ENCODE measurements at places on chromosomes 5 and 9. TPM values are rescaled to one million over a fixed set of nuclear protein-coding genes. Genes with fewer than 3 reads are reported as not detected.

The PCDHB15 gene
- 4.5 TPM for total RNA-seq

The NR2F1-AS1 gene
- total RNA-seq, result 0.87 TPM

The PTPA gene
- 204 TPM for total RNA-seq

DNA sequence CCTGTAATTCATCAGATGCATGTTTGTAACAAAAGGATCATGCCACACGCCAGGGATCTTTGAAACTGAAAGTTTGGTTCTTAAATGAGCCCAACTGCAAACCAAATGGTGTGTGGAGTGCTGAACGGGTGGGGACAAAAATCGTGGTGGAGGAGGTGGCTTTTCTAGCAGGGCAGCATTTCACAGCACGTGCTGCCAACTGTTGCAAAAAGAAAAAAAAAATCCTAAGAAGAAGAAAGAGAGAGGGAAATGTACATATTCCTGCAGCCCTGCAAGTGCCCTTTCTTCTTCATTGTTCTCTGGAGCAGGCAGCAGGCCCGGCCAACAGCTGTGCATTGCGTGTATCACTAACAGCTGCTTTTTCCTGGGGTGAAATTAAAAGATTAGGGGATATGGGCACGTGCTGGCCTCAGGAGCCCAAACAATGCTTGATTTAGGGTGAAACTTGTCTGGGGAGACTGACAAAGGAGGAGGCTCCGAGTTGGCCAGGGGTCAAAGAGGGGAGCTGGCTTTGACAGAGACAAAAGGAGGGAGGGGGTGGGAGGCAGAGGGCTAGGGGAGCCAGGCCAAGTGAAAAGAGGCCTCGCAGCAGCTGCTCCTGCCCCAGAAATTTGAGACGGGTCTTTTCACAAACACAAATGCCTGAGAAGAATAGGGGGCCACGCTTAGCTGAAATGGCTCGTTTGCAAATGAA is 73.0 kb downstream of the GADD45G start:
- H3K27me3 ChIP-seq, result no peaks in the 10 kb centered on the region
- H3K27ac ChIP-seq, result no peak overlapping the region
- H3K4me3 ChIP-seq, result no peak overlapping the region
- no peaks in the 10 kb centered on the region for H3K36me3 ChIP-seq

DNA sequence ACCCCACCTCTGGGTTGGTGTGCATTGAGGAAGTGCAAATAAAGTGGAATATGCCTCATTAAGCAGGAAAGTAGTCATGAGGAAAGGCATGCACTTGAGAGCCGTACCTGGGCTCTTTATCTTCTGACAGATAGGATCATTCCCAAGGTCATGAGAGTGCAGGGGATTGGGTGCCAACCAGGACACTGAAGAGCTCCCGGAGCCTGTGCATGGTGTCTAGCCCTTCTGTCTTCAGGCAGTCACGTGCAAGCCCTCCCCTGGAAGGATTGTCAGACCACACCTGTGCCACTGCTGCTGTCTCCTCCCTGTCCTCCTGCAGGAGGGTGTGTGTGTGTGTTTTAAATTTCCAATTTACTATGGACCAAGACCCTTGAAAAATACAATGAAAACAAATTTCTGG is 69.6 kb downstream of the PDE8B start:
- H3K27me3 ChIP-seq, result no peaks in the 10 kb centered on the region
- H3K27ac ChIP-seq, result no peak overlapping the region
- no peaks in the 10 kb centered on the region for H3K4me1 ChIP-seq
- no peak overlapping the region for H3K4me3 ChIP-seq
- H3K36me3 ChIP-seq, result no peaks in the 10 kb centered on the region

The SH3GL2 gene
- total RNA-seq, result 9.8 TPM

DNA sequence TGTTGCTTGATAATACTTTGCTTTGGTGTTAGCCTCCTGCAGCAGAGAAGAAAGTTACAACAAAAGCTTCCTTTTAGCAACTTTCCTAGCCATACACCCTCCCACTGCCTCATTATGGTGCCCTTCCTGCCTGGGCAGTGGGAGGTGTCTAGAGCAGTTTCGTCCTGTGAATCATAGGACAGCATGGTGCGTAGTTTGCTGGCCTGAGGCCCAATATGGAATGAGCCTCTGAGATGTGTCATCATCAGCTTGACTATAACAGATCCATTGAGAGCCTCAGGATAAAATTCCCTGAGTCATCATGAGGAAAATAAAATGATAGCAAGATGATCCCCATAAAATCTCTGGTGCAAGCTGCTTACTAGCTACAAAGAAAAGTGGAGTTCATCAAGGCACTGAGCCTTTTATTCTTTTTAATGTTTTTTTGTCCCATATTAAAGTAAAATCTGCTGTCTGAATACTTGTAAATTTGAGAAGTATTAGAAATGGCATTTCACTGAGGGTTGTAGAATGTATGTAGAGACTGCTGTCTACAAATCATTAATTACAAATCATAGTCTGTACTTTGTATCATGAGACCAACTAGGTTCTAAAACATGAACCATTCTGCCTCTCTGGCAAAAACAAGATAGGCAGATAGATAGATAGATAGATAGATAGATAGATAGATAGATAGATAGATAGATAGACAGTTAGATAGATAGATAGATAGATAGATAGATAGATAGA is 303.0 kb upstream of the PDE4D start:
- no peaks in the 10 kb centered on the region for H3K36me3 ChIP-seq
- no peak overlapping the region for H3K27ac ChIP-seq
- no peaks in the 10 kb centered on the region for H3K27me3 ChIP-seq
- no peak for DNase-seq

The DOCK8 gene
- total RNA-seq, result 2.7 TPM

The SV2C gene
- 0.23 TPM for total RNA-seq

GRCh38 chr9:71285191-71285656 is 163.8 kb upstream of the TRPM3 start:
- H3K36me3 ChIP-seq, result no peaks in the 10 kb centered on the region
- H3K4me1 ChIP-seq, result no peaks in the 10 kb centered on the region
- H3K27ac ChIP-seq, result no peak overlapping the region

- no peak for DNase-seq
- H3K4me3 ChIP-seq, result peak overlapping the region; percentile 81
- H3K27me3 ChIP-seq, result no peaks in the 10 kb centered on the region
- peaks cover 85% of the 10 kb centered on the region for H3K4me1 ChIP-seq
Measured at GRCh38 chr5:136031711-136032110, 2.9 kb downstream of the TGFBI start.

DNA sequence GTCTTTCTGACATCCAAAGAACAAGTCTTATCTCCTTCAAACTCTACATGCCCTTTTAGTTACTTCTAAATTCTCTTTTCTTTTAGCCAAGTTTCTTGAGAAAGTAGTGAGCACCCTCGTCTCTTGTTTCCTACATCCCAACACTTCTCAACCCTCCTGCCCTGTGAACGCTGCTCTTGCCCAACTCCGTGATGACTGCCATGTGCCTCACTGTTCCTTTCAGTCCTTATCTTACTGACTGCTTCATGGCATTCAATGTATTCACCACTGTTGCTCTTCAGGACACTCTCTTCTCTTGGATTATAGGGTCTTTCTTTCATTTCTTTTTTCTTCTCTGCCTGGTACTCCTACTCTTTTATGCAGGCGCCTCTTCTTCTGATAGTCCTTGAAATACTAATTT is 14.8 kb downstream of the C9 start:
- peaks cover 3% of the 10 kb centered on the region for H3K4me1 ChIP-seq
- no peak for DNase-seq
- H3K27me3 ChIP-seq, result no peaks in the 10 kb centered on the region
- H3K4me3 ChIP-seq, result no peak overlapping the region
- H3K36me3 ChIP-seq, result no peaks in the 10 kb centered on the region
- no peak overlapping the region for H3K27ac ChIP-seq

GRCh38 chr5:176747670-176748072 is 62.7 kb upstream of the UNC5A start:
- no peak for DNase-seq
- H3K27me3 ChIP-seq, result peaks cover 75% of the 10 kb centered on the region
- no peaks in the 10 kb centered on the region for H3K36me3 ChIP-seq
- H3K27ac ChIP-seq, result no peak overlapping the region
- no peak overlapping the region for H3K4me3 ChIP-seq

GRCh38 chr9:126055381-126055985 is 271.1 kb upstream of the MVB12B start:
- H3K27ac ChIP-seq, result no peak overlapping the region
- H3K4me3 ChIP-seq, result no peak overlapping the region
- no peaks in the 10 kb centered on the region for H3K4me1 ChIP-seq
- peaks cover 32% of the 10 kb centered on the region for H3K27me3 ChIP-seq
- no peaks in the 10 kb centered on the region for H3K36me3 ChIP-seq

DNA sequence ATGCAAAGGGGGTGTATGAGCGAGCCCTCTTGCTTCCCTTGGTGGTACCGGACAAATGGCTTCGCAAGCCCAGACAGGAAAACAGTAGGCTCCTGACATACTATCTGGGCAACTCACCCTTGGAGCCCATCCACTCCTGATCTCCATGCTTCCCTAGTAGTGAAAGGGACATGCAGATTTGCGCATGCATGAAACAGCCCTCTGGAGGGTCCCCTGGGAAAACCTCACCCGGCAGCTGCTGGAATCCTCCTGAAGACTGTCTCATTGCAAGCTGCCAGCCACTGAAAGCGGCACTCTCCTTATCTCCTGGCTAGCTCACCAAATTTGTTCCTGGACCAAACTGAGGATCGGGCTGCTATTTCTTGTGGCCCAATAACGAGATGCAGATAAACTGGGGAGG is 10.2 kb downstream of the ZNF169 start:
- peak; percentile 13 for DNase-seq
- H3K4me1 ChIP-seq, result peaks cover 4% of the 10 kb centered on the region
- no peak overlapping the region for H3K27ac ChIP-seq
- peaks cover 4% of the 10 kb centered on the region for H3K36me3 ChIP-seq

DNA sequence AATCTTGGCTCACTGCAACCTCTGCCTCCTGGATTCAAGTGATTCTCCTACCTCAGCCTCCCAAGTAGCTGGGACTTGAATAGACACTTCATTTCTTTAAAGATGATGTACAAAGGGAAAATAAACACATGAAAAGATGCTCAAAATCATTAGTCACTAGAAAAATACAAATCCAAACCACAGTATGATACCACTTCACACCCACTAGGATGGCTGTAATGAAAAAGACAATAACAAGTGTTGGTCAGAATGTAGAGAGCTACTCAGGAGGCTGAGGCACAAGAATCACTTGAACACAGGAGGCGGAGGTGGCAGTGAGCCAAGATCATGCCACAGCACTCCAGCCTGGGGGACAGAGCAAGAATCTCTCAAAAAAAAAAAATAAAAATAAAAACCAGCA is 13.0 kb downstream of the F2RL2 start:
- no peak overlapping the region for H3K27ac ChIP-seq
- no peak overlapping the region for H3K4me3 ChIP-seq
- no peaks in the 10 kb centered on the region for H3K27me3 ChIP-seq
- H3K4me1 ChIP-seq, result no peaks in the 10 kb centered on the region
- no peak for DNase-seq
- H3K36me3 ChIP-seq, result no peaks in the 10 kb centered on the region

- H3K4me1 ChIP-seq, result no peaks in the 10 kb centered on the region
- H3K36me3 ChIP-seq, result no peaks in the 10 kb centered on the region
- peaks cover 35% of the 10 kb centered on the region for H3K27me3 ChIP-seq
- H3K4me3 ChIP-seq, result no peak overlapping the region
Measured at GRCh38 chr5:122586351-122586750, 188.5 kb upstream of the SNX2 start.
